ENCODE measurements at places on chromosomes 2 and 18.

- no peak for DNase-seq
Measured at GRCh38 chr18:318791-319291, 51.0 kb upstream of the THOC1 start.

DNA sequence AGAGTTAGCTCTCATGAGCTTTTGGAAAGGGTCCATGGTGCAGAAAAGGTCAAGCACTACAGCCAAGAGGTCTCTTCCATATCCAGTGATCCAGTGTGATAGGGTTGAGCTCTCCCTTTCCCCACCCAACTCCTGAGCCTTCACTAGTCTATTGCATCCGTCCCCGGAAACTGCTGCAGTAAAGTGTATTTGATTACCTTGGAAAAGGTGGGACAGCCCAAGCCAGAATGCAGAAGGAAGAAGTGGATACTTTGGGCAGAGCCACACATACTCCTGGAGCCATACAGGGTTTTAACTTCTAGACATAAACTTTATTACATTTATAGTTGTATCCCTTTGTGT lies 3.6 kb downstream of the PNKD start:
- DNase-seq: no peak

DNA sequence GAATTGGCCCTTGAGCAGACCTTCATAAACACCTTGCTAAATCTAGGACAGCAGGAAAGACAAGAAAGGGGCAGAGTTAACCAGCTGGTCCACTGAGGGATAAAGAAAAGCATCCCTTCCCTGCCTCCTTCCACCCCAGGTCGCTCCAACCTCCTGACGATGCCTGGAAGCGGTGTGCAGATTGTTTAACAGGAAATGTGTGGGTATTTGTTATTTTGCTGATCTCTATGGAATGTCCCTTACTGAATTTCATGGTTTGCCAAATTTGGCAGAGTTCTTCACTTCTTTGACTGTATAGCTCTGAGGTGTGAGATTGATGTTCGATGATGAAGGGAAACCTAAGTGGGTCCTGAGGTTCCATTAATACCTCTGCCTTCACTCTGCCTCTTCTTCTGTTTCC lies 72.9 kb downstream of the MAP3K20 start:
- DNase-seq: no peak

- DNase-seq: no peak
Measured at GRCh38 chr18:23276451-23276850, 141.2 kb downstream of the CABLES1 start.

DNA sequence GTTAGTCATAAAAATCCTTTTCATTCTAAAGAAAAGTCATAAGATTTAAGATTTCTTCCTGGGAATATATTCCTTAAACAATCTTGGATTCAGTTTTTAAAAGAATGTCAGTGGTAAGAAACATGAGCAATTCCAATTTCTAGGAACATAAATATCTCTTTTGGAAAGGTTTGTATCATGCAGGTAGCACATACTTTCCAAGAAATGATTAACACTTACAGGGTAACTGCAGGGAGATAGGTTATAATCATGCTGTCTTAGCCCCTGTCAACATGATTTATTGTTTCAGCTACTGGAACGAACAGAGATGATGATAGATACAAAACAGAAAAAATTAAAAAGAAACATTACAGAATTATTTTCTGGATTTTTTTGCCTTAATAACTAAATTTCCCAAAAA lies 1537.7 kb downstream of the LRP1B start:
- DNase-seq: no peak

GRCh38 chr2:49661809-49662208 lies 507.5 kb upstream of the FSHR start:
- DNase-seq: no peak

DNA sequence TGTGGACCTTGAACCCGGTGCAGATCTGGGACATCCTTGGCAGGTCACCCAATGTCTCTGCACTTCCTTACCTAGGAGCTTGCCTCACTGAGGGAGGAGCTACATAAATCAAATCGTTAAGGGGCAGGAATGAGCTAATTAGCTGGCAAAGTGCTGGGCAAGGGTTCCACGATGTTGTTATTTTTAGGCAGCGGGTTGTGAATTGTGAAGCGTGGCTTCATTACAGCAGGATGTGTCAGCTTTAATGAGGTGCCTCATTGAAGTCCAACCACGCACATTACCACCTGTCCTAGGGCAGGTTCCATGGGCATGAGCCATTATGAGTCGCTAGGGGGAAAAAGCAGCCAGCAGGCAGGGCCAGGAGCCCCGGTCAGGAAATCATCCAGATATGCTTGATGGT lies 127.0 kb upstream of the AGAP1 start:
- no peak for DNase-seq

DNA sequence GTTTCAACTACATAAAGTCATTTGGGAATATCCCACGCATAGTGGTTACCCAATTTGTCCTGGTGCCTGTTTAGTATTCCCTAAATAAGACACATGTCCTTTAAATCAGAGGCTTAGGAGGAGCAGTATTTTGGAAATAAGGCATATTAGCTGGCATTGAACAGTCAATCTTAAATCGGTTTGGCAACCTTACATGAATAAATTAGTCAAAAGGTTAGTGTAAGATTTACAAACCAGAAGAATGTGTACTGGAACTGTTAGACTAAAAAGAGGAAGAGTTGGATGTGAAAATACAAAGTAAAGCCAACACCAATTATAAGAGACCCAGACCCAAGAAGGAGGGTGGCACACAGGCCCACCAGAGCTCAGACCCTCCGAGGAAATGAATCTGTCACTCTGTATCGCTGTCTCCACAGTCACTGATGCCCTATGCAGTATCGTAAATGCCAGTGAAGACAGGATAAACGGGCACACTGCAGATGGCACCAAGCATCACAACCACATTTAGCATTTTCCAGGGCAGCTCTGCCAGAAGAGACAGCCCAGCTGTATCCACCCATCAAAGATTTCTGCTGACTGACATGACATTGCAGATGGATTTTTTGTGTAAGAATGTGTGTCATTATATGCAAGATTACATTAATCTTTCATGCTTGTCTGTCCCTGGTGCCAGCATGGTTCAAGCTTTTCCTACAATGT lies 90.4 kb downstream of the CERKL start:
- no peak for DNase-seq

DNA sequence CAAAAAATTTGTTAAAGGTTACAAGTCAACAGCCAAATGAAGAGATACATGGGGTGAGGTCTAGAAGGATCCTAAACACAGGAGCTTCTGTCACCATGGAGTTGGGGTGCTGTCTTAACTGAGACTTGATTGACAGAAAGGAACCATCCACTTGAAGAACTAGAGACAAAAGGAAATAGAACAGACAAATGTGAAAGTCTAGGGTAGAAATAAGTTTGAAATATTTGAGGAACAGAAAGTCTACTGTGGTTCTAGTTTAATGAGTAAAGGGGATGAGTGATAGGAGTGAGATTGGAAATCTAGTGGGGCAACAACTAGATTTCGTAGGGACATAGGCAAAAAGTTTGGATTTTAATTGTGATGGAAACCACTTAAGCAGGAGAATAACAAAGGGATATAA lies 18.7 kb downstream of the RBBP8 start:
- DNase-seq: no peak

DNA sequence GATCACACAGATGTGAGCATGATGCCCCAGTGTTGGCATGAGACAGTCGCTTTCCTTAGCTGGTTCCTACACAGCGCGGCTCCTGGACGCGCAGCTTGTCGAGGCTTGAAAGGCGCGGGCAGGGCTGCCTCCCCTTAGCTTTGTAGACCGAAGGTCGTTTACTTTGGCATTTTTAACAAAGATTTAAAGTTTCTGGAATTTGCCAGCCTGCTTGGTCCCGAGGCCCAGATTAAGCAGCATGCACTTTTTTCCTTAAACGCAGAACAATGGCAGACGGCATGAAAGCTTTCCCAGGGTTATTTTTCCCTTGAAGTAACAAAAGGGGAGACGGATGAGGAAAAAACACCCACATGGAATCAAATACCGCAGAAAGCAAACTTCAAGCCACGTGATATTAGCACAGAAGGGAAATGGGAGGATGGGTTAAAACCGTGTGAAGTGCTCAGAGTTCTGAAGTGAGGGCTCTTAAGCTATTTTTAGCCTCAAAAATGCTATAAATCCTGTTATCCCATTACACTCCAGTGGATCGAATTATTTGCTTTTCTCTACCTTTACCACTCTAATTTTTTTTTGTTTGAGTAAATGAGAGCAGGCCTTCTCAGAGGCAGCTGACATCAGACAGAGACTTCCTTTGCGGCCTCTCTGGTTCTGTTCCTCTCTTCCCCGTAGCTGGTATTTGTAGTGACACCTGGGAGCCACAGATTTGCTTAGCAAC lies 55.7 kb downstream of the NPAS2 start:
- DNase-seq: no peak

- peak; percentile 71 for DNase-seq
Measured at GRCh38 chr18:9507565-9508088, 32.3 kb downstream of the RALBP1 start.

DNA sequence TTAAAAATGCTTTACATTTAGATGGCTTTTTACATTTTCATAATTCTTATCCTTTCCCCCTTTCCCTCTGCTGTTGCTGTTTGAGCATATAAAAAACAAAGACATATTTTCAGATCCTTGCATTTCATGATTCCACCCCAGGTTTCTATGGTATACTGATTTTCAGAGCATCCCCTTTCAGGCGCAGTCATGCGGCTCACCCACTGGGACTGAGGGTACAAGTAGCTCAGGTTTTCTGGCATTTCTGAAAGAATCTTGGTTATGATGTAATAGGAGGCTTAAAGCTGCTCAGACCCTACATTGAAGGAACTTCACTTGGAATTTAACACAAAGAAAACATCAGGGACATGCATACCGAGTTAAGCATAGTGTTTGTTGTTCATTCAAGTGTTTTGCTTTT lies 310.8 kb downstream of the ETAA1 start:
- DNase-seq: no peak

DNA sequence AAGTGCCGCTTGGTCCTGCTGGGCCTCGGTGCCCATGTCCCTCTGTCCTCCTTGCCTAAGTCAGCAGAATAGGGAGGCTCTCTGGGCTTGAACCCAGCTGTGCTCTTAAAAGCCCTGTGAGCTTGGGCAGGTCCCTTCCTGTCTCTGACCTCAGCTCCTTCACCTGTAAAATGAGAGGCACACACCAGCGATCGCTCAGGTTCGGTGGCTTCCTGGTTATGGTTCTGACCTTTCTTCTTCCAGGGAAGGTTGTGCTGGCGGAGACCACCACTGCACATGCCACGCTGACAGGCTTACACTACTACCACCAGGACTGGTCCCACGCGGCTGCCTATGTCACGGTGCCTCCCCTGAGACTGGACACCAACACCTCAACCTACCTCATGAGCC lies 36.1 kb upstream of the MAPRE3 start:
- no peak for DNase-seq

DNA sequence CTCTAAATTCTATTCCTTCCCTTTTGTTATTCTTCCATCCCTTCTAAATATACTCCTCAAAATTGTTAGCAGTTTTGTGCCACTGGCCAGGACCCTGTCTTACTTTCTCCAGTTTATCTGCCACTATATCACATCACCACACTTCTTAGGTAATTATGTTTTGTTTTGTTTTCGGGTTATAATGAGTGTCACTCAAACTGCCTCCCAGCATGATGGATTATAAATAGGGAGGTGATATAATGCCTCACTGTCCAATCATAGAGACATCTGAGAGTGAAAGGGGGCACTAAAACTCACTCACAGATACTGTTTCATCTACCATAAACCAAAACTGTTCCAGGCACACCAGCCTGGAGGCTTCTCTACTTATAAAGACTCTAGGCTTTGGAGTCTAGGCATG lies 3.5 kb downstream of the RSAD2 start:
- no peak for DNase-seq

DNA sequence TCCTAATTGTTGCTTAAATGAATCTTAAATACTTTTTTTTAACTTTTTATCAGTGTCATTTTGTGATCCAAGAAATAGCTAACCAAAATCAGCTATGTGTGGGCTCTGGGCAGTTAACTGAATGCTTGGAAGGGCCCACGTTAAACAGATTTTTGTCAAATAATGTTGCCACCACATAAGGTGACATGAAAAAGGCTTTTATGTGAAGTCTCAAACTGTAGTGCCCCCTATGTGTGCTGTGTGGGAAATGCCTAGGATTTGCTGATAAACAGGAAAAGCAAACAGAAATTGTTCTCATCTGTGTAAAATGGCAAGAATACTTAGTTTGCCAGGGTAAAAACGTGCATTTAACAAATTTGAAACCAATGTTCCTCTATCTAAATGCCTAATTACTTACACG lies 242.2 kb downstream of the ZNF516 start:
- no peak for DNase-seq

DNA sequence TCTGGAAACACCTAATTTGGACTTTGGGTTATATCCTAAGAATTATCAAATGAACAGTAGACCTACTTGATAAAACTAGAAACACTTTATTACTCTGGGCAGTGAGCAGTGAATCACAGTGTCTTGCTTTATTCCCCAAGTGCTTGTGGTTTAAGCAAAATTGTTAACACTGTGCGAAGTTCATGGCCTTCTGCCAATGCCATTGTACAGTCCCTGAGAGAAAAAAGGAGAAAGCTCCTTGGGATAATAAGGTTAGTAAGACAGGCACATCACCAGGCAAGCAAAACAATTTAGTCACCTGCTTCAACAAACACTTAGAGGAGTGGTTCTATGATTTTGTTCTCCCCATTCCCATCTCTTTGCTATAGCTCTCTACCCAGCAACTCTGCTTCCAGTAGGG lies 39.8 kb downstream of the ADCYAP1 start:
- peak; percentile 52 for DNase-seq

Measured in amniotic epithelial cell (primary cell).